Stimulated activated CD4-positive, alpha-beta T cell treated with anti-CD3 and anti-CD28 coated beads, Interleukin-12 subunit alpha, Interleukin-12 subunit beta, amount 100 ng/mL, for 4 hours (primary cell): ENCODE measurements at places on chromosomes 7 and 10.
A peak's percentile ranks its signal among the peaks of the same experiment; 100 is the strongest.

DNA sequence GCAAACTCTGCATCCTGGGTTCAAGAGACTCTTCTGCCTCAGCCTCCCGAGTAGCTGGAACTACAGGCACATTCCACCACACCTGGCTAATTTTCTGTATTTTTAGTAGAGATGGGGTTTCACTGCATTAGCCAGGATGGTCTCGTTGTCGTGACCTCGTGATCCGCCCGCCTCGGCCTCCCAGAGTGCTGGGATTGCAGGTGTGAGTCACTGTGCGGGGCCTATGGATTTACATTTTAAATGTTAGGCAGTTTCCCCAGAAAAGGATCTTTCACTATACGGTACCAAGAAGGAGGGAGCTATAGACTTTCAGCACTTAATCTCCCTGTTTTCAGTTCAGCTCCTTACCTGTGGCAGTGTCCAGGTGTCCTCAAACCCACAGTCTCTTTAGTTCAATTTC, 50.8 kb downstream of the SIRT1 start:
- DNase-seq: no peak

GRCh38 chr10:9875353-9875752, 1142.3 kb upstream of the CELF2 start:
- DNase-seq: no peak

- no peak for DNase-seq
Measured at GRCh38 chr7:56537952-56538351, 421.7 kb upstream of the NUPR2 start.

DNA sequence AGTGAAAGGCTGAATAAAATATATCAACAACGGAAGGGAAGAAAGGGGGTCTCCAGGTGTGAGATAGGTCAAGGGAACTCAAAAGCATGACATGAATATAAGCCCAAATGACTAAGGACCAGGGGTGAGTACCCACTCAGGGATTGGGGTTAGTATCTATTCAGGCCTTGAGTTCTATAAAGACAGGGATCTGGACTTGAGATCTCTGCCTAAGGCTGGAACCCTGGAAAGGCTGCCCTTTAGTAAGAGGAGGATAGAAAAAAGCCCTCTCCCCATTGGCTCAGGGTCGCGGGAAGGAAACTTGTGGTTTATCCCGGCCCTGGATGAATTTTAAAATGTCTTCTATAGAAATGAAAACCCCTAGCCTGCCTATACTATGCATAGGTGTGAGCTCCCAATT, 2.4 kb upstream of the ITPRIP start:
- DNase-seq: no peak

DNA sequence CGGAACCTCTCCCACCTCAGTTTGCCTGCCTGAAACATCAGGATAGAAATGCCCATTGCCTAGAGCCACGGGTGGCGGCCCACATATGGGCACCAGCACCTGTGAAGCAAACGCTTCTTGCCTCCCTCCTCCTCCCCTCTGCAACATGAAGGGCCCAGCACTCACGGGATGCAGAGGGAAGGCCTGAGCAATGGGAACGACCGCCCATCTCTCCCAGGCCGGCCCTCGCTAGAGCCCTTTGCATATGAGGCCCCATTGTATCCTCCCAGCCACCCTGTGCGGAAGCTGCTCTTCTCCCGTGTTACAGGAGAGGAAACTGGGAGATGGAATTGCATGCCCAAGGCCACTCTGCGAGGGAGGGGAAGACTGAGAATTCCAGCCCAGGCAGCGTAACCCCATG, 88.2 kb downstream of the RGS10 start:
- DNase-seq: no peak

DNA sequence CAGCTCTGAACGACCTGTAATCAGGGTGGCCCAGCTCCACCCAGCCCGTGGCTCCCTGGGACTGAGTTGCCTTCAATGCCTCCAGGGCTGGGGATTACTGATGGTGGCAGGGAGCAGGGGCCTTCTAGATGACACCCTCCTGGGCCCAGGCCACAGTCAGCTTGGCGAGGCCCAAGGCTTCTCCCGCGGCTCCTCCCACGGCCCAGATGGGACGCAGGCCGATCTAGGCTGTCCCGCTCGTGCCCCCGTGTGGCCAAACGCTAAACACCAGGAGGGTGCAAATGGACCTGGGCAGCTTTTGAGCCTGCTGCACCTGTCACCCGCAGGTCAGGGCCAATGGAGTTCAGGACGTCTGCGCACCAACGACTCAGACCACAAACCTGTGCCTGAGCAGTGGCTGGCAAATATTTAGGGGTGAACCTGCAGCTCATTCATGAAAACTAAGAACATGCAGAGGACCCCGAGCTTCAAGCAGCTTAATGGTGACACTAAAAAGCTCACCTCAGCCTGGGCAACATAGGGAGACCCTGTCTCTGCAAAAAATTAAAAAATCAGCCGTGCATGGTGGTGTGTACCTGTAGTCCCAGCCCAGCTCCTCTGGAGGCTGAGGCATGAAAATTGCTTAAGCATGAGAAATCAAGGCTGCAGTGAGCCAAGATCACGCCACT, 43.2 kb downstream of the ASB13 start:
- DNase-seq: peak; percentile 84

DNA sequence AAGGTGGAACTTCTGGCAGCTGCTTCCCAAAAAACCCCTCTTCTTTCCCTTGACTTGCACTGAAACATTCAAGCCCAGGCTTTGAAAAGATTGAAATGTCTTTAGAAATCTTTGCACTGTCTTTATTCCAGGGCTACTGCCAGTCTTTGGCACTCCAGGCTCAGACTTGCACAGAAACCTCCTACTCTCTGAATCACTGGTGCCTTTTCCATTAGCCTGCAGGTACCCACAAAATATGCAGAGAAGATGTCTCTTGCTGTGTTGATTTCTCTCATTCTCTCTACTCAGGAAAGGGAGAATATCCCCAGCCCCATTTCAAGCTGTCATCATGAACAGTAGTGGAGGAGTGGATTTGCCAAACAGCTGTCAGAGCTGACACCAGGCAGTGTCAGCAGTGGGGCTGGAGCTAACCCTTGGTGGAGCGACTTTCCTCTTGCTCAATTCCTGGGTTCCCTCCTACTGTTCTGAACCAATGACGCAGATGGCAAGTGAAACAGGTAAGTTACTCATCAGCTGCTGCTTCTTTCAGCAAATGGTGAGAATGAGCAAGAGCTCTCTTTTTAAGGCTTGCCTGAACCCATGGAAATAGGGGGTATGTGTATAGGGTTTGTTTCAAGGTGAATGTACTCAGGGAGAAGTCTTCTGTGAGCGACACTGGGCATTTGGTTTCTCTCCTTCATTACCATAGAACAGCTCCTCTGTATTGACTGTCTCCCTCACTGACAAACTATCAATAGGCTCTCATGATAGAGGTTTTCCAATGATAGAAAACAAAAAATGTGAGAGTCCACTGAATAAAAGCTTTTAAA, 362.4 kb downstream of the ADRA2A start:
- no peak for DNase-seq
